NCI-H1694 (cell line): ENCODE measurements at places on chromosomes 4 and X.

DNA sequence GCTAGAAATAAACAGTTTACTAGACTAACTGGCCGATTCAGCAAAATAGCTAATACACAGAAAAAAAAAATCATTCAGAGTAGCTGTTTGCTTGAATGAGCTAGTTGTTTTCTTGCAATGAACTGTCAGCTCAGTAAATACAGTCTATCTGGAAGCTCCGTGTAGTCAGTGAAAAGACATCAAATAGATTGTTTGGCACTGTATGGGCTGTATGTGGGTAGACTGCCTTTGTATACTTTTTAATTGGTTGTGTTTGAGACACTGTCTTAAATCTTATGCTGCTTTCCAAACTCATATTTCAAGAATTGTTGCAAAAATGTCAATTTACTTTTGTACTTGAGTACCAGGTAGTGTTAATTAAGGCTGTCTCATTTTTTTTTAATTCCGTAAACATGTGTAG is 61.6 kb upstream of the GPR174 start:
- DNase-seq = no peak

DNA sequence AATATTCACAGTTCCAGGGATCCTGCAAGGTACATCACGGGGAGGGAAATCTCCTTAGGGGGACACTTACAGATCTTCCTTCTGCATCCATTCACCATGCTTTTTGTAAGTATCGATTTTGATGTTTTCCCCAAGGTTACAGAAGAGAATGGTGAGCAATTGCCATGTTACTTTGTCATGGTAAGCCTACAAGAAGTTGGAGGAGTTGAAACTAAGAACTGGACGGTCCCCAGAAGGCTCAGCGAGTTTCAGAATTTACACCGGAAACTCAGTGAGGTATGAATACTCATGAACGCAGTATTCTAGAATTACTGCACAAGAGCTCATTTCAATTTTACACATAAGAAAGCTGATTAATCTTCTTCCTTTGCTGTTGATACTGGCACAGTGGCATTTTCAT is 53.9 kb downstream of the LRP2BP start:
- no peak for DNase-seq

DNA sequence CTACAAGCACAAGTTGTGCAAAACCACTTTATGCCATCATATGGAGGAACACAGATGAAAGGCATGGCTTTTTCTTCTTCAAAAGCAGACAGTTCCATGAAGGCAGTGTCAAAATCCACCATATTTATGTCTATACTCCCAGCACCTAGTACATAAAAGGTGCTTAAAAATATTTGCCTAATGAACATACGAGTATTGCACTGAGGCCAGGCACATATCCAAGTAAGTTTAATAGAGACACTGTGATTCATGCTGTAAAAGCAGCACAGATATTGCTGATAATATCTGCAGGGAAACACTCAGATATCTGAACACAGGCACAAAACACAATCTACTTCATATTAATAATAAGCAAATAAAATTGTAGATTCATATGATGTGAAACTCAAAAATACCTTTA is 48.1 kb upstream of the CXCL8 start:
- DNase-seq = no peak

GRCh38 chr4:42445038-42445437 is 47.8 kb downstream of the SHISA3 start:
- DNase-seq = no peak

DNA sequence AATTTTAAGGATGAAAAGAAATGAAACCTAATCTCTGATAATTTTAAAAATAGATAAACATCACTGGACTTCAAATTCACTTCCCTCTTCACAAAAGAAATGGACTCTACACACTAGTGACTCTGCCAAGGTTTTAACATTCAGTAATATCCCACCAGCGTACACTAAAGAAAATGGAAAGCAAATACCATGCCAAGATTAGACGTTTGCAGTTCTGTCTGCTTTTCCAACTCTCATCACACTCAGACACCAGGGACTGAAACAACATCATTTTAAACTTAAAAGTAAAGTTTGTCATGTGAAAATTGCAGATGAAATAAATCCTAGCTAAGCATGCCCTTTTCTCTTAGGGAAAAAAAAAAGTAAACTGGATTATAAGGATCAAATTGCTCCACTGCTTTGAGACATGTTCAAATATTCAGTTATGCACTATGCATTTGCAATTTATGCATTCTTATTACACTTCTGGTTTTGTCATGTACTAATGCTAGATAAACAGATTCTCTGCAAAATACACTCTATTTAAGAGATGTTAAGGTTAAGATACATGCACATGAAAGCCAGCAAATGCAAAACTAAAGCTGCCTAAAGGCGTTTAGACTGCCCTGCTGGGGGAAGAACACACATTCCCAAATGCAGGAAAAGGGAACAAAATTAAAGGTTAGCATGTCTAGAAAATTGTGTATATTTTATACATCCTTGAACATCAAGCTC is 534.4 kb upstream of the EPHA5 start:
- DNase-seq = no peak

DNA sequence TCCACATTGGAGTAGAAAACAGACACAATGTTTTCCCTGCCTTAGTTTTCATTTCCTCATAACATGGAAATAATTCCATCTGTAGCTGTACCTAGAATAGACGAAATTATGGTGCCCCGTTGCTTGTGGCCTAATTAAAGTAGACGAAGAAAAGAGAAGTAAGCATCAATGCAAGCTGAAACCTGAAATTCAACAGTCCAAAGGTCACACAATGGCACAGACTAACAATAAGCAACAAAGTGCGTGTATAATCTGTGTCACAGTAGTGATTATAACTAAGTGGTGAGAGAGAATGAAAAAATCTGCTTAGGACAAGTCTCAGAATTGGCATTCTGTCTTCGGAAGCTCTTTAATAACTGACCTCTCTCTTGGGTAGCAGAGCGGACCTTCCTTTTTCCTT is 24.3 kb downstream of the MAGEB17 start:
- no peak for DNase-seq

DNA sequence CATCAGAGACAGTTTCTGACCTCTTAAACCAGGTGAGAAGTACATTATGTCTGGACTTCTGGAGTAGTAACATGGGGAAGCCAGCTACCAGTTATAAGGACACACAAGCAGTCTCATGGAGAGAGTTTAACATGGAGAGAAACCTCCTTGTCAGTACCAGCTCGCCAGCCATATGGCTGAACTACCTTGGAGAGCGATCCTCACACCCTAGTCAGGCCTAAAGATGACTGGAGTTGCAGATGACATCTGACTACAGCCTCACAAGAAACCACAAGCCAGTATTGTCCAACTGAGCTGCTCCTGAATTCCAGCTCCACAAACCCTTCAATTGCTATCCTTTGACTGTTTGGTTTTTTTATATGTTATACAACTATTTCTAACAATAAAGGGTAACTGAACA is 49.8 kb downstream of the PDHA2 start:
- DNase-seq = no peak

- no peak for DNase-seq
These were observed 54.9 kb upstream of the IRF2 start for GRCh38 chr4:184529283-184529682.

GRCh38 chr4:27094783-27095182 is 234.1 kb downstream of the STIM2 start:
- DNase-seq = no peak

DNA sequence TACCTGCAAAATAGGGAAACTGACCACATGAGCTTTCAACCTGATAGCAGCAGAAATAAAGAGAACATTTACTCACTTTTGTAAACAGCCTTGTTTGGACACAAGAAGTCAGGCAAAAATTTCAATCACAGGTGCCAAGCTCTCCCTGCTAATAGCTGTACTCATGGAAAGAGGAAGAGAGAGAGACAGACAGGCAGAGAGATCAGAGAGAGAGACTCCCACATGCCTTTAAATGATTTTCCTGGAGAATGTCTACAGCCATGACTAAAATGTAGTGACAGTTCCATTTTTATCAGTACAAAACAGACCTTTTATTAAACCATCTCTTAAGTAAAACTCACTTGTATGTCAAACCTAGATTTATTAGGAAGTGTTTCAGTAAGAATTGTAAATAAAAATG is 752.9 kb downstream of the TRAM1L1 start:
- DNase-seq = no peak

DNA sequence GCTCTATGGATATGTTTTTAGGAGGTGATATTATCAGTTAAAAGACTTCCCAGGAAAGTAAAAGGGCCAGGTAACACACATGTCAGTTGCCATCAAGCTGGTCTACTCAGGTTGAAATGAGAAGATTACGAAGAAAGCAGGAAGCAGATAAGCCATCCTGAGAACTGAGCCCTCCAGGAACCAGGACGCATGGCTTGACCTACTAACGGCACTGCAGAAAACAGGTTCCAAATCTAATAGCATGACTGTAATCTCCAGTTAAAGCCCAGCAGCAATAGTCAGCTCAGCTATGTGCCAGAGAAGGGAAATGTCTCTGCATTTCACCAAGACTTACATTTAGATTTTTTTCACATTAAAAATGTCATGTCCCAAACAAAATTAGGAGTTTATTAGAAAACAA is 77.9 kb downstream of the APBB2 start:
- no peak for DNase-seq

DNA sequence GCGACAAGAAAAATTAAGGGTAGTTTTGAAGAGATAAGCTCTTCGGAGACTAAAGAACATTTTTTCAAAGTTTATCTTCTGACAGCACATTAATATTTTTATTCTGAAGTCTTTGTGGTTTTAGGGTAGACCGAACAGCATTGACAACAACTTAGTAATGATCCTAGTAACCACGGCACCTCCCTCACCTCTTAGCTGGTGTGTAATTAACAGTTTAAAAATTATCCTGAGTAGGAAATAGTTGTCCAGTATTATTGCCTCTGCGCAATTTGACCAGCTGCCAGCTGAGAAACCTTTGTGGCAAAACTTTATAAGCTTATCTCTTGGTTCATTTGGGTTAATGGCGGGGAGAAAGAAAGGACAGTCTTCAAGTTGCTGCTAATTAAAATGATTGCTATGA is 213.6 kb downstream of the CBLL2 start:
- DNase-seq = no peak

- DNase-seq = no peak
These were observed 928.1 kb downstream of the PDHA2 start for GRCh38 chr4:96767815-96768480.

GRCh38 chrX:36986231-36986630 is 21.9 kb upstream of the FAM47C start:
- no peak for DNase-seq

GRCh38 chr4:158958489-158959270 is 144.2 kb upstream of the RAPGEF2 start:
- DNase-seq = no peak

- no peak for DNase-seq
These were observed 15.9 kb downstream of the PLRG1 start for GRCh38 chr4:154534296-154534695.

- no peak for DNase-seq
These were observed 32.5 kb downstream of the MAN2B2 start for GRCh38 chr4:6607368-6608055.

GRCh38 chr4:40524366-40525041 is 105.2 kb downstream of the RBM47 start:
- no peak for DNase-seq

GRCh38 chr4:6362896-6363295 is 93.2 kb downstream of the WFS1 start:
- no peak for DNase-seq
